ENCODE measurements at places on chromosomes 13 and 19.

GRCh38 chr19:41863209-41863931 lies 3.3 kb downstream of the RPS19 start:
- DNase-seq, result no peak

GRCh38 chr19:677201-677600 lies 1.0 kb downstream of the FSTL3 start:
- DNase-seq, result peak; percentile 84

DNA sequence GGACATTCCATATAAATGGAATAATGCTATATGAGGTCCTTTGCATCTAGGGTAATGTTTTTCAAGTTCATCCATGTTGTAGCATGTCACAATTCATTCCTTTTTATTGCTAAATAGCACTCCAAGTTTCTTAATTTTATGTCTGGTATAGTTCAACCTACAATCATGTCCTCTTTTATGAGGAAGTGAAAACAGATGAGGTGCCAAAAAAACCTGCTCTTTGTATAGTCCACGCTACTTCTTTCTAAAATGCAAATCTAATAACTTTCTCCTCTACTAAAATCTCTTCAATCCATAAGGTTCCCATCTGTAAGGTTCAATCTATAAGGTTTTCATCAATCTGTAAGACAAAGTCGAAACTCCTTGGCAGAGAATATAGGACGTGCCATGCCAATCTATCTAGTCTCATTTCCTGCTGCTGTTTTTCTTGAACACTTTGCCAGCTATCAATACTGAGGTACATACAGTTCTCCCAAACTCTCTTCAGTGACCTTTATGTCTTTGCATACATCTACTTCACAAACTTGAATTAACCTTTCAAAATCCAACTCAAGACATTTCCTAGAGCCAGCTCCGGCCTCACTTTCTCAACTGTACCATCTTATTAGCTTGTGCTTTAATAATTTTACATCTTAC lies 33.7 kb downstream of the INTS6 start:
- DNase-seq, result no peak

DNA sequence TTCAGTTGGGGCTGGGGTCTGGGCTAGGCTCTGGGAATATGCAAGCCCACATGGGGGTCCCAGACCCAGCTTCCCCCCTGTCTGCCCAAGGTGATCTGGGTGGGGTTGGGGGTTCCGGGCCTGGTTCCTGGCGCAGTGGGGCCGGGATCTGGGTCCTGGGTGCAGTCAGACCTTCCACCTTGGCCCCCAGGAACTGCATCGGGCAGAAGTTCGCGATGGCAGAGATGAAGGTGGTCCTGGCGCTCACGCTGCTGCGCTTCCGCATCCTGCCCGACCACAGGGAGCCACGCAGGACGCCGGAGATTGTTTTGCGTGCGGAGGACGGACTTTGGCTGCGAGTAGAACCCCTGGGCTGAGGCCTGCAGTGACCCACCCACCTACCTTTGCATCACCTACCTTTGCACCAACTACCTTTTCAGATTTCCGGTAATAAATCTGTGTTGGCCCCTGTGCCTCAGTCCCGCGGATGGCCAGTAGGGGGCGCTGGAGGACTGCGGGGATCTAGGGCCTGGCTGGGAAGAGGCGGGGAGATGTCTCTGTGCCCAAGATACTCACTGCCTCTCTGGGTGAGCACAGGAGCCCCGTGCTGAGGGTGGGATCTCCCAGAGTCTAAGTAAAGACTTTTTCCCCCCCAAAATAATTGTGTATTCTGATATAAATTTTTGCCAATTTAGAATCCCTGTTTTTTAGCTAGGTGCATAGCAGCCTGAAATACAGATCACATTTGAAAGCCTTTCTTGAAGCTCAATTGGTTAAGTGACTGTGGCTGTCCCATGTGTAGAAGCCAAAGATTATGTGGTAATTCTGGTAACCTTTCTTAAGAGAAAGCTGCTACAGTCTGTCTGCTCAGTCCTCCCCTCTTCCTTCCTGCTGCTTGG lies 11.5 kb upstream of the CYP4F3 start:
- peak; percentile 79 for DNase-seq

- no peak for DNase-seq
These were observed 14.8 kb downstream of the PSPC1 start for GRCh38 chr13:19767966-19768365.

Measured in ovary (tissue), 10 donors.